ENCODE measurements at places on chromosomes 3 and 15.

DNA sequence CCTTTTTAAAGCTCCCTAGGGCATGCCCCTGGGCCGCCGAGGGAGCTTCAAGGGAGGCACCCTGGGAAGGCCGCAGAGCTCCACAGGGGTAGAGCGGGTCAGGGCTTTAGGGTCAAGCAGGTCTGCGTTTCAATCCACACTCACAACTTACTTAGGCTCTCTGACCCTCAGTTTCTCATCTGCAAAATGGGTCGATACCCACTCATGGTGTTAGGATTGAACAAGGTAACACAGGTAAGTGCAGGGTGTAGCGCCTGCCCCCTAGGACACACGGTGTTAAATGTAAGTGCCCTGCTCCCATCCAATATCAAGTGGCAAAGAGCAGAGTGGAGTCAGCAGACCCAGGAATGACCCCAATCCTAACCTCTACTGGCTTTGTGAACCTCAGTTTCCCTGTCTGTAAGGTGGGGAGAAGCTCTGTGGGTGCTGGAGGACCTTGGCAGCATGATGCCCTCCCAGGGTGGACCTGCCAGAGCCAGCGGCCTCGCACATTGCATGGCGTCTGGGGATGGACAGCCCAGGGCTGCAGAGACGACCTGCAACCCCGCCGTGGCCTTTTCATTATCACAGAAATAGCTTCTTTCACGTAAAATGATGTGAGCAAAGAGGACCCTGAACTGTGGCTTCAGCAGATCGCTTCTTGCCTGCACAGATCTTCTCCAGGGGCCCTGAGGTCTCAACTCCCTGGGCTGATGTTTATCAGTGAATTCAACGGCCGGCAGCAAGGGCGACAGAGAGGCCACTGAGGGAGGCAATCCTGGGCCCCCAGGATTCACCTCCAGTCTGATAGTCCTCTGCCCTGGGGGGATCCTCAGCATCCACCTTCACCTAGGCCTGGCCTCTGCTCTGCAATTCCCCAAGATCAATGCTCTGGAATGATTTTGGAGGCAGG is 138.5 kb downstream of the CHSY1 start:
- DNase-seq: no peak

GRCh38 chr15:70708839-70709238 is 54.5 kb downstream of the UACA start:
- no peak for DNase-seq

GRCh38 chr15:65431731-65432130 is 9.0 kb upstream of the IGDCC4 start:
- no peak for DNase-seq

DNA sequence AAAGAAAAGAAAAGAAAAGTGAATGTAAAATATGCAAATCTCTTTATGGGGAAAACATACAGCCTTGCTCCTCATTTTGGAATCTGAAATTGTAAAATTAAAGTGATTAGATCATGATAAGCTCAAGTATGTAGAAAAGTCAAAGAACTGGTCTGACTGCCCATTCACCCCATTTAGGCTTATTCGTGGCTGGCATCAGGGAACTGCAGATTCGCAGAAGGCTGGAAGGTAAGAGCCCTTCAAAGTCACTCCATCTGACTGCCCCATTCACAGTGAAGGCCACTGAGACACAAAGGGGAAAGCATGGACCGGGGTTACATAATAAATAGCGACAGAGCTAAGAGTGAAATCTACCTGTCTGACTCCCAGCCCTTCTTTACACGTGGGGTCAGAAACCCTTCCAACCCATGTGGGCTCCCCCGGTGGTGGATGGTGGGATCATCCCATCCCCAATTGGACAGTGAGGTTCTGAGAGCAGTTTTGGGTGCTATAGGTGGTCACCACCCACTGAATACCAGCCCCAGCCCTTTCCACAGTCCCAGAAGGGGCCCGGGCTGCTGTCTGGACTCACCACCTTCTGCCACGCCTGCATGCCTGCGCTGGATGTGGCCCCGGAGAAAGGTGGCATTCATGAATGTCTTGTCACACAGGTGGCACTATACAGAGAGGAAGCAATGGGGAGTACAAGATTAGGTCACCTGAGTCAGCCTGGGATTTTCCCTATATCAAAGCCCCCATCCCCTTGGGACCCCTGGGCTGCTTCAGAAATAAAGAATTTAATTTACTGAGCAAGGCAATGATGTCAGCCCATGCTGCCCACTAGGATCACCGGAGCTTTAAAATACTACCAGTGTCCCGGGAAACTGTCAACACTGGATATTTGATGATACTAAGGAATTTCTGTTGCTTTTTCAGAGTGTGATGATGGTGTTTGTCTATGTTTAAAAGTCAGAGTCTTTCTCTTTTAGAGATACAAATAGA is 17.9 kb downstream of the DZIP1L start:
- DNase-seq: no peak

GRCh38 chr3:194249323-194250097 is 101.6 kb downstream of the CPN2 start:
- DNase-seq: no peak

DNA sequence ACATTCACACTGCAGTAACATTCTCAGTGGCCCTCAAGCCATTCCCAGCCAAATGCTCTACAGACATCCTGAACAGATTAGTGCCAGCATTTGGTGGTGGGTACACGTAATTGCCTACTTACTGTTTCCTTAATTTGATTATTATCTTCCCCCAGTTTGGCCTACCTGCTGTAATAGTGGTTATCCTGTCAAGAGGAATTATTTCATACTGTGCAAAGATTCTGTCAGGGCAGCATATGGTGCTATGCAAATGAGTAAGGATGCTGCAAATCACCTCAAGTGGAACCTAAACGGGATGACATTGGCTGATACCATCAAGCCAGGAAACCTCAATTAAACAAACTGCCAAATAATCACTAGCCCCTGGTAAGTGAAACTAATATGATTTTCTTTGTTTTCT is 88.7 kb downstream of the SEMA6D start:
- no peak for DNase-seq

GRCh38 chr3:15796771-15797641 is 773 bp downstream of the ANKRD28 start:
- no peak for DNase-seq

DNA sequence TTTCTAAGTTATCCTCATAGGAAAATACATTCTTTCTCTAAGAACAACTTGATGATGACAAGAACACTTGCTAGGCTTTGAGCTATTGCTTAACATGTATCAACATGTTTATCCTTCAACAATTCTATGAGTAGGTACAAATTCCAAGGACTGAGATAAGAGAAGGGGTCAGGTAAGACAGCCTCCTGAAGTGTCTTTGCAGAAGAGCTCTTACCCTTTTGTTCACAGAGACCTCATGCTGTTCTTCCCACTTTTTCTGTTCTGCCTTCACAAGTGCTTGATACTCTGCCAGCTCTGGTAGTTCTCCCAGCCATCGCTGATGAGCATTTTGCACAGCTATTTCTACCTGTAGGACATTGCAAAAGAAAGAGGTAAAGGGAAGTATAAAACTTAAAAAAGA is 50.9 kb downstream of the CEP152 start:
- no peak for DNase-seq

DNA sequence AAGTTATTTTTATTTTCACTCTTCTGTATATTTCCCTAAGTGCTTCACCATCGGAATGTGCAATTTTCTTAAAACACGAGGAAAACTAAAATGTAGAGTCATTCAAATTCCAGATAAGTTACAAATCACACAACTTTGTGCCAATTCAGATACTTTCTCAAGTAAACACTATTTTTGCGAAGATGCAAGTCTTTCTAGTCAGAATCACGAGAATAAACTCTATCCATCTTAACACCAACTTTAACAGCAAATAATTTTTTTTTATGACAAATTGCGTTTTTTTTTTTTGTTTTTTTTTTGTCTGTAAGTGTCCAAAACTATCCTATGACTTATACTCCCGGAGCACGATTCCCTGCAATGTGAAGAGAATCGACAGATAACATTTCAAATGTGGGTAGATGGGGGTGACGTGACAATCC is 1.3 kb downstream of the STAG1 start:
- no peak for DNase-seq

- DNase-seq: no peak
These were observed 50.3 kb downstream of the PSMD6 start for GRCh38 chr3:63972987-63973386.
